ENCODE measurements at places on chromosomes 6 and 20.

DNA sequence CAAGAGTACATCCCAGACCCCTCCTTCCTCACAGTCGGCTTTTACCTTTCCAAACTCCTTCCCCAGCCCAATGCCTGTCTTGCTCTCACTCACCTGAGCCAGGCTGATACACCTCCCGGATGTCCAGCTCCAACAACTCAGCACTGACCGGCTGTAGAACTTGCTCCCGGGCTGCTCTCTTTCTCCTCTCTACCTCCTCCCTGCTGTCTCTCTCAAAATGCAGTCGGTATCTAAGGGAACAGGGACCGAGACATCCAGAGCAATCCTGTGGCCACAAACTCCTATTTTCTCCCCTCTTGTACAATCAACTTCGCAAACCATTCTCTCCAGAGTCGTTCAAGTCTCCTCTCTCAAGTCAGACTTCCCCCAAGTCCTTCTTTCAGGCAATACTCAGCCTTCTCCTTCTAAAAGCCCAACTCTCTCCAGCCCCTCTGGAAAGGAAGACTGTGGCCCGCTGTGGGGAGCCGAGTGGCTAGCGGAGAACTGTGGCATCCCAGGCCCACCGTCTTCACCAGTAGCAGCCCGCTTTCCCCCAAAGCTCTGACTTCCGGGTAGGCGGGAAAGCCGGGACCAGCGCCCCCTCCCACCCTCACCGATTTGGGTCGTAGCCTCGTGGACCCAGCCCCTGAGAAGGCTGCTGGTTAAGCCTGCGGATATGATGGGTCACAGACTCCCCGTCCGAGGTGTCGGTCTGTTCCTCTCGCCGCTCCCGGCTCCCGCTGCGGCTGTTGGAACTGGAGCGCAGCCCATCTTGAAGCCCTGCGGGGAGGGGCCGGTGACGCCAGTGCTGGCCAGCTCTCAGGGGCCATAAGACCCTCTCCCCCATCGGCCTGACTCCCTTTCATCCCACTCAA, 1.1 kb downstream of the GNL1 start:
- DNase-seq, result no peak

DNA sequence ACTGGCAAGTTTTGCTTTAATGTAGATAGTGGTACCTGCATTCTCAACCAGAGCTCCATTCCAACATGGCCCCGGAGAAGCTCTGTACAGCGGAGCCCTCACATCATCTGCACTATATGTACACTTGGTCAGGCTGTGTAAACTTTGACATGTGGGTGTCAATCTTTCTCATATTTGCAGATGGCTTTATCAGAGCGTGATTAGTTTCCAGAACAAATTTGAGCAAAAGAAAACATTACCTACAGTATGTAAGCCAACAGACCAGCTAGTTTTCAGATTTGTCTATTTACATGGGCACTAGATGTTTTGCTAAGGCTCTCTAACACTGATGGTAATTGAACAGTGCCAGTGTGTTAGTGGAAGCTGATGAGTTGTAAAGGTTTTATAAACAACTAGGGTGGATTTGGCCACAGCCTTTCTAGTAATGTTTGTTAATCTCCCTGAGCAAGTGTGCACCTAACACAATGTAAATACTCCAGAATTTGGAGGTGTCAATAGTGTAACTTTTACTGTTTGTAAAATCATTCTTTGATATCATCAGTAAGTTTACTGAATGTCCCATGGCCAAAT, 131.8 kb downstream of the FOXA2 start:
- no peak for DNase-seq

GRCh38 chr6:80280262-80281010, 174.0 kb downstream of the BCKDHB start:
- DNase-seq, result no peak

GRCh38 chr6:101824551-101825345, 431.2 kb downstream of the GRIK2 start:
- no peak for DNase-seq

DNA sequence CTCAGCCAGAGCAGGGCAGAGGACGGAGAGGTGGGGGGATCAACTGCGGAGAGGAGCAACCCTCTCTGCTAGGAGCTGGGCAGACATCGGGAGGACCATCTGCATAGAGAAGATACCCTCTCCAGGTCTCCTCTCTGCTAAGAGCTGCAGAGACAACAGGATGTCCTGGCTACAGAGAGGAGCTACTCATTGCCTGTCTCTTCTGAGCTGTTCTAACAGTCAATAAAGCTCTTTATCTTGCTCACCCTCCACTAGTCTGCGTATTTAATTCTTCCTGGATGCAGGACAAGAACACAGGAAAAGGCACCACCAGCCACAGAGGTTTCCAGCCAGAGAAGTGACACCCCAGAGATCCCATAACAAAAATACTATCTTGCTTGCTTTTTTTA, 871.1 kb upstream of the GJE1 start:
- no peak for DNase-seq

All from AG09309 (cell line).